ENCODE measurements at places on chromosomes 7 and 10.

DNA sequence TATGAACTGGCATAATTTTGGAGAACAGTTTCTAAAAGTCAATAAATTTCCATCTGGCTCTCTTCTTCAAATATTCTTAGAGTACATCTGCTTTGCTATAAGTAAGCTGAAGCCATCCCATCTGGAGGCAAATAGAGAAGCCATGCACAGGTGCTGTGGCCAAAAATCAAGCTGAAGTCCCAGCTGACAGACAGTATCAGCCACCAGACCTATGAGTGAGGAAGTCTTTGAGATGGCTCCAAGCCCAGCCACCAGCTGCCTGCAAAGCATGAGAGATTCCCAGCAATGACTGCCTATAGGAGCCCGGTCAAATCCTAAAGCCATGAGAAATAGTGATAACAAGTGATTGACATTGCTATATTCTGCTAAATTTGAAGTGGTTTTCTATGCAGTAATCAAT, 21.7 kb upstream of the PRSS58 start:
- DNase-seq: no peak

GRCh38 chr7:491292-491957, 28.2 kb downstream of the PDGFA start:
- DNase-seq: no peak

DNA sequence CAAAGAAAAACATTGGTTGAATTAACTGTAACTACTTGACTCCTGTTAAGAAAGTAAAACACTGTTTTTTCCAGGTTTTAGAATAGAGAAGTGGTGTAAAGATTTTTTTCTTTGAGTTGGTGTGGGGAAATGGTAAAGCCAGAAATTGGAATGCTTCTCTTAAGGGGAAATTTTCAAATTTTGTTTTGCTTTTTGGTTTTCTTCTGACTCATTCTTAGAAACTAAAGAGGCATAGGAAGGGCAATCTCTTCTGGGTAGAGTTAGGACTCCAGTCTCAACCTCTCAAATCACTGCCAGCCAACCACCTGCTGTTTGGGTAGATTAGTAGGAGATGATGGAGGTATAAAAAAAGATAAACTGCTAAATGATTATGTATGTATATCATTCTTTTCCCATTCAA, 47.7 kb upstream of the STRIP2 start:
- no peak for DNase-seq

- no peak for DNase-seq
Observed at GRCh38 chr10:81031774-81032173, 494.1 kb downstream of the SH2D4B start.

Measured in EH (cell line).